ENCODE measurements at places on chromosomes 2 and 18. TPM values are rescaled to one million over a fixed set of nuclear protein-coding genes. Genes with fewer than 3 reads are reported as not detected.

DNA sequence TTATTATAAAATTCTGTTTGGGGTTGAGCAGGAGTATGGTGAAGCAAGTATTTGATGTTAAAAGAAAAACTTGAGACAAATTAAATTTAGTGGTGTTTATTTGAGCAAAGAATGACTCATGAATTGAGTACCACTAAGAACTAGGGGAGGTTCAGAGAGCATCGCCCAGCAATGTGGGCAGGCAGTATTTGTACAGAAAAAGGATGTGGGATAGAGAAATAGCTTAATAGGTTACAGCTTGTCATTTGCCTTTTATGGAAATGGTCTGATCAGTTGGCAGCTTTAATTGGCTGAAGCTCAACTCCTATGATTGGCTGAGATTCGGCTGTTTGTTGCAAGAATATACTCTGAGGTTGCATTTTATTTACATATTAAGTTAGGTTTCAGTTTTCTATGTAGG is 68.2 kb downstream of the LRATD1 start:
- DNase-seq: no peak

DNA sequence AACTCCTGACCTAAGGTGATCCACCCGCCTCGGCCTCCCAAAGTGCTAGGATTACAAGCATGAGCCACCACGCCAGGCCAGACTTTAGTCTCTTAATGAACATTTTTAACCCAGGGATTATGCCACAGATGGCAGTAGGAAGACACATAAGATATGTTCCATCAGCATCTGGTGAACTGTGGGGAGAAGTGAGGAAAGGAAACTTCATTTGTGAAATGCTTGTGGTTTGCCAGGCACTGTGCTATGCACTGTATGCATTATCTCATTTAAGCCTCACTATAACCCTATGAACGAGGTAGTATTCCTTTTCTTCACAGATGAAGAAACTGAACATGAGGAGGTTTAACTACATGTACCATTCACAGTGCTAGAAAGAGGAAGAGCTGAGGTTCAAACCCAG is 29.3 kb downstream of the PTRHD1 start:
- DNase-seq: no peak

DNA sequence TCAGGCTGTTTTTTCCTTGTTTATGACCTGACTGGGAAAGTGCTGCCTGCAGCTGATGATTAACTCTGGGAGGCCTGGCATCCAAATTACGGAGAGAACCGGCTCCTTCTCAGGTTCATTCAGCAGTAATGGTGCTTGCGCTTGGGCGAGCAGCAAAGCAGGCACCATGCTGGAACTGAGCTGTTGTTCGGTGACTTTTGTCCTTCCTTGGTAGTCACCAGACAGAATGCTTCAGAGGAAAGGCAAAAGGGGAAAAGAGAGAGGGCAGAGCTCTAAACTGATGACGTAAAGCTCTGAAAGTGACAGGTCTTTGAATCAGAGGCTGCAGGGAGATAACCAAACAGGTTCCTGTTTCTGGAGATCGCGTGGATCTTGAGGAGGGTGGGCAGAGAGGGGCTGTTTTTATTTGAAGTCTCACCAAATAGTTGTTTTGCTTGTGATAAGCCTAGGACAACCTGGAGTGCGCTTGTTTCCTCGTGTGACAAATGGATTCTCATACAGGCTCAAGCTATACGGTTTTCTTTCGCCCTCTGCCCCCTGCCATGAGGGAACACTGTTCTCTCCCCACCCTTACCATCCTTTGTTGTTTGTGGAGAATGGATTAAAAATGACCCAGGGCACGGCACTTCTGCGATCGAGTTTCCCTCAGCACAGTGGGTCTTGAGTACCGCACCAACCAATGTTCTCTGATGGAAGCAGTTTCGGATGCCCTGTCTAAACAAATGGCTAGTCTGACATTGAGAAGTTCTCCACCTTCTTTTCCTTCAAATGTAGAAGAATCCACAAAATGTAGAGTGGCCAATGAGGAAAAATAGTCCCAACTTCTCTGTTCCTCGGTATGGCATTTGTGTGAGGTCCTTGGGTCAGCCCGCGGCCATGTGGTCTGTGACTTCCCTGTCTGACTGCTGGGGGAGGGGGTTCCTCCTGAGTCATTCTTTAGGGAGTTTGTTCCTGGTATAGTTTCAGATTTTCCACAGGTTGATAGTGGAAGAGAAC is 1.3 kb downstream of the RASGRP3 start:
- no peak for DNase-seq

GRCh38 chr18:9474983-9475642 is at the start of gene RALBP1:
Gene RALBP1, plus strand, starts transcription at chr18:9475513. Its CDS starts 37,533 bp downstream, at chr18:9513046.
- DNase-seq: peak; percentile 100

GRCh38 chr2:16404551-16405300 is 260.9 kb downstream of the CYRIA start:
- no peak for DNase-seq

TFCP2L1 gene
- total RNA-seq: 172 TPM

Data from kidney (tissue), 22 donors.